ENCODE measurements at places on chromosomes 16 and 17.

GRCh38 chr16:81590714-81591544, 146.3 kb downstream of the CMIP start:
- DNase-seq, result no peak

DNA sequence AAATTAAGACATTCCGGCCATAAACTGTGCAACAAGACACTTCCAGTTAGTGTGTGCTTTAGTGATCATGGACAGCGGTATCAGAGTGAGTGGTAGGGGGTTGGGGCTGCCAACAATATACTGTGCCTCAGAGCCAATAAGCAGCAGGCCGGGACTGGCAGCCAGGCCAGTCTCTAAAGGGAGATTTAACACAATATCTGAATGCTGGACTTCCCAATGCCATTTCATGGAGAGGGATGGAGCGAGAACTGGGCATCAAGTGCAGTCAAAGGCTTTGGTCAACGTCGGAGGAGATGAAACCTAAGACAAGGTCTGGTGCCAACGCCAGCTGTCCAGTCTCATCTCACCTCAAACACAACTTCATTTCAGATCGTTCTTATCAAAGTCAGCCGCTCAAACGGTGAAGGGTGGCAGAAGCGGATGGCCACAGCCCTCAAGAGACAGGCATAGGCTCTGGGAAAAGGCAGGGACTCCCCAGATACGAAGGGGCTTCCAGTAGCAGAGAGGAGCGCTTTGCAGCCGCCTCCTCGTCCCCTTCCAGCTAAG, 935 bp downstream of the USP32 start:
- no peak for DNase-seq

DNA sequence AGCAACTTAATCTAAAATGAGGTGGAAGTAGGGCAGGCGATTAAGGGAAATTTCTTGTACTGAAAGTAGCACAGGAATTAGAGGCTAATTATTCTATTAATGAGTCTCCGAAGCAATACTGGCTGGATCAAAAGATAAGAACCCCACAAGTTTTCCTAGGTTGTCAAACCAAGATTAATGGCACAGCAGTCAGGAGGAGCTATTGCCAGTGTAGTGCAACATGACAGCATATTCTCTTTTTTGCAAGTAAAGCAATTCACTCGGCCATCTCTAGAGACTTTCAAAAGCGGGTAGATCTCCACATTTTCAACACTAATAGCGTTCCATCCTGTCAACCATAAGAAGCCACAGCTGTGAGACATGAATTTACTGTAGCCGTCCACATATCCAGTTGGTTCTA, 81.2 kb downstream of the CYB561 start:
- no peak for DNase-seq

DNA sequence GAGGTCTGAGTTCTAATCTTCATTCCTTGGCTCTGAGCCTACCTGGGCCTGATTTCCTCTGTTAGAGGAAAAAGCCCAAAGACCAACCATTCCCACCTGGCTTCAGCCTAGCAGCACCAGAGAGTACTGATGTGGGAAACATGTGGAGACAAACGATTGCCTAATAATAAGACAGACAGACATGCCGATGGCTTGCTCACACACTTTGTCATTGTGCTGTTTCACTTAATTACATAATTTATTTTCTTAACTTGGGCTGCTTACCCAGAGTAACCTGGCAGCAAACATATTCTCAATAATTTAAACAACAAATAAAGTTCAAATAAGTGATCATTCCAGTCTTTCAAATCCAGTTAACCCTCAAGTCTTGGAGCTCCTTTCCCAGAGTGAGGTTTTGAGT, 83.4 kb downstream of the MAF start:
- DNase-seq, result no peak

- DNase-seq, result no peak
Measured at GRCh38 chr17:51398687-51399086, 138.3 kb downstream of the UTP18 start.

DNA sequence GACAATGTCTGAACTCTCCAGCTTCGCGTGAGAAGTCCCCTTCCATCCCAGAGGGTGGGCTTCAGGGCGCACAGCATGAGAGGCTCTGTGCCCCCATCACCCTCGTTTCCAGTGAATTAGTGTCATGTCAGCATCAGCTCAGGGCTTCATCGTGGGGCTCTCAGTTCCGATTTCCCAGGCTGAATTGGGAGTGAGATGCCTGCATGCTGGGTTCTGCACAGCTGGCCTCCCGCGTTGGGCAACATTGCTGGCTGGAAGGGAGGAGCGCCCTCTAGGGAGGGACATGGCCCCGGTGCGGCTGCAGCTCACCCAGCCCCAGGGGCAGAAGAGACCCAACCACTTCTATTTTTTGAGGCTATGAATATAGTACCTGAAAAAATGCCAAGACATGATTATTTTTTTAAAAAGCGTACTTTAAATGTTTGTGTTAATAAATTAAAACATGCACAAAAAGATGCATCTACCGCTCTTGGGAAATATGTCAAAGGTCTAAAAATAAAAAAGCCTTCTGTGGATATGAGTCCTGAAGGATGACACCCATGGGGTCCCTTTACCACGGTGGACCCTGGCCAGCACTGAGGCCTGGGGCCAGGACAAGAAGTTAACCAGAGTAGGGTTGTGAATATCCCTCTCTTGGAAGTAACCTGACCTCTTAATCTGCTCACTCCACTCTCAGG, 10.5 kb upstream of the ITGAD start:
- DNase-seq, result peak; percentile 67
